ENCODE measurements at places on chromosomes 3 and 15.

DNA sequence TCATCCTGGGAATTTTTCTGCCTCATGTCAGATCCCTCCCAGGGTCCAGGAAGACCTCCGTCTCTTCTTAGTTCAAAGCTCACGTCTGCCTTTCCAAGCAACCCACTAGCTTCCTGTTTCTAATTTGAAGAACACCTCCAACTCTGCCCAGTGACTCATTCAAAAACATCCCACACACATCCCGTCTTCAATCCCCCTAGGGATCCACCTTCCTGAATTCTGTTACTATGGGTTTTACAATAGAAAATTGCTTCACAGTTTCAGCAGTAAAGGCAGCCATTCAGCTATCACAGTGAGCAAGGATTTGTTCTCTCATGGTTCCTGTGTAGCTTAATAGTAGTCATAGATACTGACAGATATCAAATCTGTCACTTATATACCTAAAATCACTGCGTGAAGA lies 308.3 kb upstream of the CCDC54 start:
- DNase-seq = no peak

DNA sequence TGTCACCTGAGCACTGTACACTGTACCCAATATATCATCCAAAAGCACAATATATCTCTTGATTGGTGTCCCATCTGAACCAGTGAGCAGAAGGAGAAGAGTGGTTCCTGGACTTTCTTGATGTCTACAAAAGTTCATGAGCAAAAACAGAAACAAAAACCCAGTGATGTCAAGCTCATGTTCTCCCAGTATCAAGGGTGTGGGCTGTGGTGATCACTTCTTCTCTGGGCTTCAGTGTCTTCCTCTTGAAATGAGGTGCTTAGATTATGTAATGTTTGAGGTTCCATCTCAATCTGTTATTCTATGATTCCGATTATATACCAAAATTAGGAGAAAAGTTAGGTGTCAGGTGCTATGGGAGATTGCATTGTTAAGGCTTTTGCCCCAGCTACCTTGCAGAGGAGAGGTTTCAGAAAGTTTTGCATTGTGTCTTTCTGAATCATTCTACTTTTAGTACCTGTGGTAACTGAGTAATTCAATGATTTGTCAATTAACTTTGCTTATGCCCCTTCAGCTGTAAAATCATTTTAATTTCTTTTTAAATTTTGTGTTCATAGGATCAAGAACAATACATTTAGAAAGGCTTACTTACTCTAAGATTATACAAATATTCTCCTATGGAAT lies 122.0 kb upstream of the EOMES start:
- no peak for DNase-seq

DNA sequence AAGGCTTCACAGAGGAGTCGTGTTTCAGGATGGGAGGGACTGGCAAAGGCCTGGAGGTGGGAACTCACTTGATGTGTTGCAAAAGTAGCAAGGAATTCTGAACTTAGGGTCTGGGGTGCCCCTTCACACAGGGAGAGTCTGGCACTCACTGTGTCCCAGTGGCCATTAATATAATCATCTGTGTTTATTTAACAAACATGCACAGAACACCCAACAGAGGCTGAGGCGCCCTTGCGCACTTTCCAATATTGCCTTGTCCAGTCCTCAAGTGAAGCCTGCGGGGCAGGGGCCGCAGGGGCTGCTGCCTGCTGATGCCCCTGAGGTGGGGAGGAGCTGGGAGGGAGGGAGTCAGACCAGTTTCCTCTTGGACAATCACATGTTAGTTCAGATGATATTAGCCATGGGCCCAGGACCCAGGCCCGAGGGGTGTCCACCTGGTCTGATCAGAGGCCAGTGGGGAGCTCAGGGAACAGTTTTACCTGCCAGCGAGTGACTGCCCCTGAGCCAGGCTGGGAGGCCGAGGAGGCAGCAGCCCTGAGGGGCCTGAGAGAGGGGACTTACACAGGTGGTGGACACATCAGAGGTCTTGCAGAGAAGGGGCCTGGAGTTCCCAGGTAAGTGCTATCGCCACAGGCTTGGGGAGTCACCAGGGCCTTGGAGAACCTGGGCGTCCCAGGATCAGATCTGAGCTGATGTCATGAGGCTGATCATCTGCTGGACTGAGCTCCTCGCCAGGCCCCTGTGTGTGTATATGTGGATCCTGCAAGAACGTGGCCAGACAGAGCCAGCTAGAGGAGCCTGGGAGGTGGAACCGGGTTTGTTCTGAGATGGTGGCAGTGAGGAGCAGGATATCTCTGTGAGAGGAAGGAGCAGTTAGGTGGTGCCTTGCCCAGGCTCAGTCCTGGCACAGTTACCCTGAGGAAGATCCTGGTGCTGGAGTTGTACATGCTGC lies 13.8 kb upstream of the TXNRD3 start:
- DNase-seq = no peak

GRCh38 chr3:171840811-171841619 lies 2.1 kb upstream of the TMEM212 start:
- DNase-seq = no peak

DNA sequence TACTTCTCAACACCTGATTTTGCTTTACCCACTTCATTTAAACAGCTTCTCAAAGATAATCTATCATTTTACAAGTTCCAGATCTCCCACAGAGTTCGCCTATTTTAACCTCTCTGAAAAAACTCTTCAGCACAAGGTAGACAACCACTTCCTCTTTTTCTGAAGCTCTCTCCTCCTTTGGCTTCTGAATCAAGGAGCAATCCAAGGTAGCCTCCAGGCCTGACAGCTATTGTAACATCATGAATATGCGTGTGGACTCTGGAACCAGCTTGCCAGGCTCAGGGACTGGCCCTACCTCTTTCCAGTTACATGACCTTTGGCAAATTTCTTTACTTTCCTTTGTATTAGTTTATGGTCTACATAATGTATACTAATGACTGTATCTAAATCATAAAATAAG lies 405.9 kb upstream of the ZNF385D start:
- no peak for DNase-seq

DNA sequence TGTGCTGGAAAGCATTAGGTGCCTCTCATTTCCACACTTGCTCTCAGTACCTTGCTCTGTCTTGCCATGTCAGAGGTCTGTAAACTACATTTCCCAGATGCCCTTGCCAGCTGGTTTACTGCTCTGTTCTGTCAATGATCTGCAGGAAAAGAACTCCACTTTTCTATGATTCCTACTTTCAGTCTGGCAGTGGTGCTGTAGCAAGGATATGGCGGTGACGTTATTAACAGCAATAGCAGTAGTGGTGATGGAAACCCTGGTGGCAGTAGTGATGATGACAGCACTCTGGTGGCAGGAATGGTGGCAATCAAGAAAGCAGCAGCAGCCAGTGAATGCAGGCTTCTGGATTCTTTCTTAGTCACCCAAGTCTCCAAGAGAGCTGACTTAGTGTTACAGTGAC lies 665.2 kb downstream of the DIPK2A start:
- DNase-seq = peak; percentile 13
